ENCODE measurements at places on chromosomes 5 and 9.

DNA sequence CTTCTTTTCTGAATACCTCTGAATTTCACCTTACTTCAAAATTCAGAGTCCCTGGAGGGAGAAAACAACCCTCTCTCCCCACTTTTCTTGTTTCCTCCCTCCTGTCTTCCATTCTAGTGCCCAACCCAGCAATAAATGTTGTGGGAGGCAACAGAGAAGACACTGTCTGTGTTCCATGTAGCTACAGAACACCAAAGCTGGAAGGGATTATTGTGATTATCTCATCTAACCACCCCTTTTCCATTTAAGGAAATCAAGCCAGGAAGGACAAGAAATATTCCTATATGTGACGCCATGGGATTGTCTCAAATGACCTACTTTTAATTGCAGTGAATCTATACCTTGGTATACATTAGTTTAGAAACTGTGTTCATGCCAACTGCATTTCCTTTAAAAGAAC, 476.6 kb upstream of the TNC start:
- no peak for DNase-seq

DNA sequence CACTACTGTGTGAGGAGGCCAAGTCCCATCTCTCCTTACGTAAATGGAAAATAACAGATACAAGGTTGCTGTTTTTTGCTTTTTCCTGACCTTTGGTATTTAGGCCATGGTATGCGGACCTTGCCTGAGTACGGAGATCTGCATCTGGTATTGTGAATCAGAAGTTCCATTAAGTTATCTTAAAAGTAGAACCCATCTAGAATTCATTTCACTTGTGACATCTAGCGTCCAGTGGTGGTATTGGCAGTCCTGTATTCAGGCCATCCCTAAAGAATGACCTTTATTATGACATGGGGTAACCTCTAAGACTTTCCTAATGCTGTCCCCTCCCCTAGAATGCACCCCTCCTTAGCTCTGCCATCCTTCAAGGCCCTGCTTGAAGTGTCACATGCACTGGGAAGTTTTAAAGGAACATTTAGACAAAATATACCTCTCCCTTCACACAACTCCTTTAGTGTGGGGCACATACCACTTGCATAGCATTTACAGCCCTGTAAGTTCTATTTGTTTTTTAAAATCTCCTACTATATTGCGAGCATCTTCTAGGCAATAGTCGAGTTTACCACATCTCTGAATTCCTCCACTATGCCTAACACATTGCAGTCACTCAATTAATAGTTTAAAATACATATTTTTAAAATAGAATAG, 1.9 kb upstream of the SPDL1 start:
- peak; percentile 15 for DNase-seq

DNA sequence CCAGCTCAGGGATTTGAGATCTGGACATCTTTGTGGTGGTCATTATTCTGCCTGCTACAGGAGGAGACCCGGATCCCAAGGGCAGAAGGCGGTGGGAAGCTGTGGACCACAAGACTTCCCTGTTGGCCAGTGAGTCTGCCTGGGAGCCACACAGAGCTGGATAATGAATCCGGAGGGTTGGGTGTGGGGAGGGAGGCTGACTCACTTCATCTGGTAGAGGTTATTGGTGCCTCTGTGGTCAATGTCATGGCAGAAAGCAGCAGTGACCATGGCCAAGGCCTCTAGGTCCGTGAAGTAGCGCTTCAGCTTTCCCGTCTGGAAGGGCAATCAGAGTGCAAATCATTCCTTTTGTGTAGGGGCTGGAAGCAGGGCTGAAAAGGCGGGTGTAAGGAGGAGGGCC, 58.5 kb downstream of the PDE6A start:
- no peak for DNase-seq

GRCh38 chr5:83608122-83608521, 112.5 kb downstream of the HAPLN1 start:
- no peak for DNase-seq

DNA sequence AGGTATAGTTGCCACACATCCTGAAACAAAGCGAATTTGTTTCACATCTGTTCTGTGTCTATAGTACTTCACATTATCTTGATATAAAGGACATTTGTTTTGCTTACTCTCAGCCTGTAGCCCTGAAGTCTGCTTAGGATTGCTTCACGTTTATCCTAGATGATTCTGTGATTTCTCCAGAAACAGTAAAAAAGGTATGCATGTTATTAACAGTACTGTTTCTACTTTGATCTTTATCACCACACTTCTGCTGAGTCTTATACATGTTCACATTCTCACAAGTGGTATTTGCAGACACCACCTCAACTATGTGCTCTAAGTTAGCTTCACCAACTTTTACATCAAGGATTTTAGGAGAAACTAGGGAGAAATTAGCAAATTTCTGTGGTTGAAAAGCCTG, 47.4 kb upstream of the ADAMTS19 start:
- DNase-seq = no peak

DNA sequence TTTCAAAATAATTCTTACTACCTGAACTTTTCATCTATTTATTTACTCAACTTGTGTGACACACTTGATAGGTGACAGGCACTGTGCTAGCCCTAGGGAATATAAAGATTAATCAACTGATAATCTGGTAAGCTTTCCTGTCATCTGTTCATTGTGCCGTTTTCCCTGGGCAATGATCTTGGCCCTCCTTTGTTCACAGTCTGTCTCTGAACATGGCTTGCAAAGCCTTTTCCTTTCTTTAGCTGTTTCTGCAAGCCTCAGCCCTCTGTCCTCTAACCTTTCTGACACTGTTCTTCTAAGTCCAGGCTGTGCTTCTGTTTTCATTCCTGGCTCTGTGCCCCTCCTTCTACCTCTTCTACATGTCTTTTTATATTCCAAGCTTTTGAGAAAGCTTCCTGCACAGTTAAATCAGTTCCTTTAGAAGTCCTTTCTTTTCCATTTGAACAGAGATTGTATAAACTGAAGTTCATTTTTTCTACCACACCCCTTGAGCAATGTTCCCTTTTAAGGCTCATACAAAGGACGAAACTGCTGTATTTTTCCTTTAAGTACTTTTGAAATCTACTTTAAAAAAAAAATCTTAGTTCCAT, 803.0 kb upstream of the ZNF608 start:
- DNase-seq = no peak

DNA sequence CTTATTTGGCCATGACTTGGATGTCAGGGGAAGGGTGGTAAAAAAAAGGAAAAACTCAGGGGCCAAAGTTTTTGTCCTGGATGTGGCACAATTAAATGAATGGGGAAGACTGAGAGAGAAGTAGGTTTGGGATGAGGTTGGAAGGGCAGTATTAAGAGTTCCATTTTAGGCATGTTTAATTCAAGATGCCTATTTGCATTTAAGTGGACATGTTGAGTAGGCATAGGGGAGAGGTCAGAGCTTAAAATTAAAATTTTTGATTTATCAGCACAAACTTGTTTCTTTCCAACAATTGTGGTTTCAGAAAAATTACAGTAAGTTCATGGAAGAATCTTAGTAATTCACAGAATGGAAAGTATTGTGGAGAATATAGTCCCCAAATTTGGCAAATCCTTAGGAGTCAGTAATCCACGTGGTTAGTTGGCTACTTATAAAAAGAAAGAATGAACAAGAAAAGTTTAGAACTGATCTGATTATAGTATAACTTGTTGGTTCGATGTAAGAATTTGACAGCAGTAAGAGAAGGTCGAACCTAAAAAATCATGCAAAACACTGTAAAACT, 265.9 kb downstream of the SAXO1 start:
- no peak for DNase-seq

- no peak for DNase-seq
Observed at GRCh38 chr9:123267481-123268198, 746 bp downstream of the STRBP start.

DNA sequence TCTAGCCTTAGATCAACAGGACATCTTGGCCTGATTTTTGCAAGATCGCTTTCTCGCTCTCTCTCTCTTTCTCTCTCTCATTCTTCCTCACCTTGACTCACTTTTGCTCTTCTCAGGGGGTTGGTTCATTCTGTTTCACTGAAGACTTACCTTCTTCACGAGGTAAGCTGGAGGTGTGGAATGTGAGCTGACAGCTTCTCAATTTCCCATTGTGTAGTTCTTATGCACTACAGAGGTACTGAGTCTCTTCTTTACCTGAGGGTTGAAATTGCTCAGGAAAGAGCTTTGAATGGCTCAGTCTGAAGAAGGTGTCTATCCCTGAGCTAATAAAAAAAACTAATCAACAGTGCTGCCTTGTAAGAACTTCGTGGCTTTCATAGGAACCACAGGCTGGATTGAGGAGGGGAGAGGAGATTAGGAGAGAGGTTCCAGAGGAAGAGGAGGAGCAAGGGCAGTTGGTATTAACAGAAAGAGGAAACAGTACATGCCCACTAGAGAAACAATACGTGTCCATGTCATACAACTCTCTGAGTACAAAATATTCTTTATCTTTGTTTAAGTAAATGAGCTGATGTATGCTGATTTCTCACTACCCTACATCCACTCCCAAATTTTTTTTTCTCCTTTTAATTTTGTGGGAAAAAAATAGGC, 192.2 kb downstream of the TMEM167A start:
- no peak for DNase-seq

GRCh38 chr5:120869831-120870230, 405.7 kb downstream of the PRR16 start:
- no peak for DNase-seq

DNA sequence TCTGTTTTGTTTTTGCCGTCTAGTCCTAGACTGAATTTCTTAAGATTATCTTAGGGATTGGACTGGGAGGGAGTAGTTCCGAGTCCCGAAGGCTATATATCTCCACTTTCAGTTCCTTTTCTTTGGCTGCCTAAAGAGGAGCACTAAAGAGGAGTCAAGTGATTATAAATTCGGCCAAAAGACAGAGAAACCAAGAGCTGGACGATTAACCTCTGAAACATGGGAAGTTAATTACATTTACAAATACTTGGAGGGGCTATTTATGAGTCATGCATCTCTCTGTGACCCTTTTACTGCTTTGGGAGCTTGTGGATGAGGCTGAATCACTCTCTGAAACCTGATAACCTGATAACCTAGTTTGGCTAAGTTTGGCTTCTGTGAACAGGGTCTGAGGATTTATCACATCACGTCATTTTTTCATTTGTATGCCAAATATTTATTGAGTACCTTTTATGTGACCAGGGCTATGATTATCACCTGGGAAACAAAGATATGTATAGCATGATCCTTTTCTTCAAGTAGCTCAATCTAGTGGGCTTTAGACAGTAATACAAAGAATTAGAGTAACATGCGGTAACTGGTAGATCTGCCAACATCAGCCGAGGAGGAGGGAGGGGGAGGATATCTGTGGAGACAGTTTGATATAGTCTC, 180.9 kb downstream of the CD180 start:
- DNase-seq = no peak

- no peak for DNase-seq
Observed at GRCh38 chr9:68808338-68808890, 103.4 kb downstream of the PIP5K1B start.

GRCh38 chr5:143153332-143154119, 250.0 kb downstream of the NR3C1 start:
- DNase-seq = no peak

GRCh38 chr5:891117-891836, 1.3 kb downstream of the BRD9 start:
- DNase-seq = no peak

GRCh38 chr9:132670457-132671391, at the start of gene GTF3C4:
Gene GTF3C4, plus strand, starts transcription at chr9:132670464. Its CDS starts 135 bp downstream, at chr9:132670599.
- DNase-seq = peak; percentile 75

DNA sequence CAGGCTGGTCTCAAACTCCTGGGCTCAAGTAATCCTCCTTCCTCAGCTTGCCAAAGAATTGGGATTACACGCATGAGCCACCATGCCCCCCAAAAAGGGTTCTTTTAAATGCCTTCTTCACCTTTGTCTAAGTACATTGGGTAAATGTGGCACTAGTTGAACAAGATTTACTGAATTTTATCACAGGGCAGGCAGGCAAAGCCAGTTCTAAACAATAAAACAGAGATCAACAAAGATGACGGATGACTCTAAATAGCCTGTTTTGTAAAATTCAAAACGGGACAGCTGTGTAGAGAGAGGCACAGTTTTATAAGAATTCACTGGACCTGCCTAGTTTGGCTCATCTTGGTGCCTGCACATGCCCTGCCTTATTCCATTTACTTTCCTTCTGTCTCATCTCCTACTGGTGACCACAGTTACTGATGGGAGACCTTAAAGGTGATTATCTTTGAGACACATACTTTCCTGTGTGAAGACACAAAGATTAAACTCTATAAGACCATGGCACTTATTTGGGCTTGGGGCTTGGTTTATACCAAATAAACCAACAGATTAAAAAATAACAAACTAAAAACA, 149.6 kb upstream of the DMRT1 start:
- no peak for DNase-seq

GRCh38 chr5:14572836-14573235, 8.8 kb upstream of the OTULINL start:
- DNase-seq = no peak

GRCh38 chr5:33401482-33402390, 39.0 kb upstream of the TARS1 start:
- no peak for DNase-seq

- peak; percentile 36 for DNase-seq
Observed at GRCh38 chr9:37747271-37747753, 6.3 kb upstream of the TRMT10B start.

GRCh38 chr5:171578049-171578828, 158.8 kb downstream of the FGF18 start:
- no peak for DNase-seq

DNA sequence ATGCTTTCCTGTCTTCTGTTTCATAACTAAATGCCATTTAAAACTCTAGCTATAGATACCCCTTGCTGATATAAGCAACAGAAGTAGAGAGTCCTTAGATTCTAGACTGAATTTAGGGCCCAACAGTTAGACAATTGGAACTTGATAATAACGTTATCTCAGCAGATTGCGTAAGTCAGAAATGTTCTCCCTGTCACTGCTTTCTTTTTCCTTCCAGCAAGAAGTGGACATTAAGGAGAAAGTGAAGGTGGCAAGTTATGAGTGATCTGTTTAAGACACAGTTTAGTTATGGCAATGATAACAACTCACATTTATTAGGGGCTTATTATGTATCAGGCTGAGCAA, 6.9 kb upstream of the GLIS3 start:
- no peak for DNase-seq

DNA sequence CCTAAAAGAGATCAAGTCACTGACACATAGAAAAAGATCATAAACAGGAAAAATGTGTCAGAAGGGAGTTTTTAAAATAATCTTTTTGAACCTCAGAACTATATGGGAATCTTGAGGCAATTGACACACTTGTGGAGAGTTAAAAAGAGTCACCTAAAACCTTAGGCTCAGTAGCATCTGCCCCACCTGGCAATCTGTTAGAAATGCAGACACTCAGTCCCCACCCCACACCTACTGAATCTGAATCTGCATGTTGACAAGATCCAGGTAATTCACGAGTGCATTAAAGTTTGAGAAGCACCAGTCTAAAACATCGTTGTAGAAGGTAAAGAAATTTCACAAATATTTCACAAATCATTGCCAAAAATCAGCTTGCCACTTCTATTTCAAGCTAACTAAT, 388.3 kb downstream of the NR2F1-AS1 start:
- DNase-seq = no peak

- DNase-seq = no peak
Observed at GRCh38 chr5:150676578-150676977, 15.5 kb downstream of the MYOZ3 start.

- no peak for DNase-seq
Observed at GRCh38 chr9:88084357-88085183, 53.7 kb downstream of the SPATA31C2 start.

GRCh38 chr5:154060606-154061005, 21.8 kb downstream of the MFAP3 start:
- no peak for DNase-seq
